ENCODE measurements at places on chromosomes 1 and 21.
A peak's percentile ranks its signal among the peaks of the same experiment; 100 is the strongest.

DNA sequence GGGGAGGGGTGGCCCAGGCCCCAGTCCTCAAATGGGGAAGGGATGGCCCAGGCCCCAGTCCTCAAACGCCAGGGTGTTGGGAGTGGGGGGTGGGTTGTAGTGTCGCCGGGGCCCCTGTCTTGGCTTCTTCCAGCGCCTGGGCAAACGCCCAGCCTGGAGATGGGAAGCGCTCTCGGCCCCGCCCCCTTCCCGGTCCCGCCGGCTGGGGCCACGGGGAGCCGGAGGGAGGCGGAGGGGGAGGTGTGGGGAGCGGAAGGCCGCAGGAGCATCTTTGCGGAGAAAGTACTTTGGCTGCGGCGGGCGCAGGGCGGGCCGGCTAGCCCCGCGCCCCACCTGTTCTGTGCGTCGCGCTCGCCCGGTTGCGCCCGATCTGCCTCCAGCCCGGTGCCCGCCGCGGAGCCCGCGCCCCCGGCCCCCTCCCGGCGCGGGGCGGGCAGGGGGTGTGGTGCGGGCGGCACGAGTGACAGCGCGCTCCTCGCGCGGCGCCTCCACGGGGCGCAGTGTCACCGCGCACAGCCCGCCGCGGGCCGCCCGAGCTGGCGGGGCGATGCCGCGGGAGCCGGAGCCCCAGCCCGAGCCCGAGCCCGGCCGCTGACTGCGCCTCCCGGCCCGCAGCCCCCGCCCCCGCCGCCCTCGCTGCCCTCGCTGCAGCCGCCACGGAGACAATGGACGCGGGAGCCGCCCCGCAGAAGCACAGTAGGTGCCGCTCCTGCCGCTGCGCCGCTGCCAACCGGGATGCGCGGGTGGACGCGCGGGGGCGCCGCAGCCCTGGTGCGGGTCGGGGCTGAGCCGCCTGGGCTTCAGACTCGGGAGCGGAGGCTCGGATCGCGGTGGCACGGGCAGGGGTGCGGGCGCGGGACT is 31.1 kb upstream of the PEX10 start:
- no peak overlapping the region for H3K4me3 ChIP-seq
- peaks cover 15% of the 10 kb centered on the region for H3K27me3 ChIP-seq
- no peaks in the 10 kb centered on the region for H3K36me3 ChIP-seq
- H3K4me1 ChIP-seq, result peaks cover 6% of the 10 kb centered on the region

GRCh38 chr1:228339059-228339704 is 67.5 kb downstream of the TRIM11 start:
- no peak for DNase-seq
- H3K36me3 ChIP-seq, result no peaks in the 10 kb centered on the region
- no peaks in the 10 kb centered on the region for H3K27me3 ChIP-seq
- no peak overlapping the region for H3K4me3 ChIP-seq

- no peaks in the 10 kb centered on the region for H3K27me3 ChIP-seq
- no peak for DNase-seq
- no peak overlapping the region for H3K4me3 ChIP-seq
- peaks cover 5% of the 10 kb centered on the region for H3K4me1 ChIP-seq
These were observed 21.1 kb downstream of the KPNA6 start for GRCh38 chr1:32128964-32129363.

DNA sequence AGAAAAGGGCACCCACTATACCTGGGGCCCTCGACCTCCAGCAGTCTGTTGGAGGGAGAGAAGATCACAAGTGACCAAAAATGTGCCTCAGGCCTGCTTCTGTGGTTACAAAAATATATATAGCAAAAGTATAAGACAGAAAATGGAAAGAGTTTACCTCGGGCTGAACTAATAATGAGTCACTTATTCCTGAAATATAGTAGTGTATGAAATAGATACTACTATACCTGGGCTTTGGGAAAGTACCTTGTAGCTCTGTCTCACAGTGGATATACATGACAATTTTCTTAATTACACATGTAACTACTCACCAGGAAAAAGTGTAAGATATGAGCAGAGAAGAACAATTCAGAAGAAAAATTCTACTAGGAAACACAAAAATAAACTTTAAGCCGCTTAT is 7.3 kb upstream of the APCS start:
- no peak overlapping the region for H3K4me3 ChIP-seq
- H3K27ac ChIP-seq, result no peak overlapping the region
- H3K4me1 ChIP-seq, result no peaks in the 10 kb centered on the region

DNA sequence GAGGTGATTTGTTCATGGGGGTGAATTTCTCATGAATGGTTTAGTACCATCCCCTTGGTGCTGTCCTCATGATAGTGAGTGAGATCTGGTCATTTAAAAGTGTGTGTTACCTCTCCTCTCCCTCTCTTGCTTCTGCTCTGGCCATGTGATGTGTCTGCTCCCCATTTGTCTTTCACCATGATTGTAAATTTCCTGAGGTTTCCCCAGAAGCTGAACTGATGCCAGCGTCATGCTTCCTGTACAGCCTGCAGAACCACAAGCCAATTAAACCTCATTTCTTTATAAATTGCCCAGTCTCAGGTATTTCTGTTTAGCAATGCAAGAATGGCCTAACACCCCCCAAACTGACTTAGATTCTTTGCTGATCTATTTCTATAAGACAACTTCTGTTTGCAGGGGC is 249.4 kb upstream of the B3GALT2 start:
- no peaks in the 10 kb centered on the region for H3K36me3 ChIP-seq
- H3K27me3 ChIP-seq, result no peaks in the 10 kb centered on the region
- no peak overlapping the region for H3K27ac ChIP-seq
- peaks cover 9% of the 10 kb centered on the region for H3K4me1 ChIP-seq

DNA sequence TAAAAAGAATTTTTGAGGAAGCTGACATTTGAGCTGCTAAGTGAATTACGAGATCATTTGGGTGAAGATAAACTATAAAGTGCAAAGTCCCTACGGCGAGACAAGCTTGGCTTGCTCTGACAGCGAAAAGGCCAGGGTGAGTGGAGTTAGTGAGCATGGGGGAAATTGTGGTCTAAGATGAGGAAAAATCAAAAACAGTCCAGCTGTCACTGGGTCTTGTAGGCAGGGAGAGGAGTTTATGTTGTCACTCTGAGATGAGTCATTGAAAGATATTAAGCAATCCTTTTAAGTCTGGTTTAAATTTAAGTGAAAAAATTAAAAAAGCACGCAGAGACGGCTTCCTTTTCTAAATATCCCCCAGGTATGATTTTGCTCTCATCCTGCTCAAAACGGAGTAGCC is 601.9 kb downstream of the MRPL39 start:
- no peak for DNase-seq
- H3K27ac ChIP-seq, result no peak overlapping the region
- no peaks in the 10 kb centered on the region for H3K27me3 ChIP-seq
- no peaks in the 10 kb centered on the region for H3K36me3 ChIP-seq

DNA sequence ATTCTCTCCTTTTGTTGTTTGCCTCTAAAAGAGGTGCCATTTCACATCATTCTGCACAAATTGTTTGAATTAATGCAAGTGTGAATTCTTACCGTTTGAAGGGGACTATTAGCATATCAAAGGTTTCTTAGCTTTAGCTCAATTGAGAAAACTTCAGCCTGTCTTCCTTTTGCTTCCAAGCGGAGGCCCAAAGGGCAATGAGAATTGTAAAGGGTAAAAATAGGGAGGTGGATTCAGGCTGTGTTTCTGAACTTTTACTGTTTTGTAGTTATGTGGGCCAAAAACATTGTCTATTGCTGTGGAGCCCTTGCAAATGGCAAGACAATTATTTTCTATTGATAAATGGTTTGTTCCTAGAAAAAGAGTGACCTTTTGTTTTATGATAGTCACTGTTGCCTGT is 3.6 kb downstream of the ADGRL2 start:
- no peaks in the 10 kb centered on the region for H3K4me1 ChIP-seq
- H3K36me3 ChIP-seq, result no peaks in the 10 kb centered on the region
- H3K4me3 ChIP-seq, result no peak overlapping the region
- peaks cover 8% of the 10 kb centered on the region for H3K27me3 ChIP-seq
- DNase-seq, result no peak

- H3K4me1 ChIP-seq, result peaks cover 51% of the 10 kb centered on the region
- DNase-seq, result no peak
- no peaks in the 10 kb centered on the region for H3K36me3 ChIP-seq
- H3K4me3 ChIP-seq, result no peak overlapping the region
These were observed 32.4 kb downstream of the MAPKAPK2 start for GRCh38 chr1:206716870-206717673.

- no peaks in the 10 kb centered on the region for H3K27me3 ChIP-seq
- H3K4me3 ChIP-seq, result no peak overlapping the region
- H3K4me1 ChIP-seq, result peaks cover 5% of the 10 kb centered on the region
- H3K27ac ChIP-seq, result no peak overlapping the region
- DNase-seq, result no peak
These were observed 5.9 kb downstream of the CEP85 start for GRCh38 chr1:26239936-26240335.

DNA sequence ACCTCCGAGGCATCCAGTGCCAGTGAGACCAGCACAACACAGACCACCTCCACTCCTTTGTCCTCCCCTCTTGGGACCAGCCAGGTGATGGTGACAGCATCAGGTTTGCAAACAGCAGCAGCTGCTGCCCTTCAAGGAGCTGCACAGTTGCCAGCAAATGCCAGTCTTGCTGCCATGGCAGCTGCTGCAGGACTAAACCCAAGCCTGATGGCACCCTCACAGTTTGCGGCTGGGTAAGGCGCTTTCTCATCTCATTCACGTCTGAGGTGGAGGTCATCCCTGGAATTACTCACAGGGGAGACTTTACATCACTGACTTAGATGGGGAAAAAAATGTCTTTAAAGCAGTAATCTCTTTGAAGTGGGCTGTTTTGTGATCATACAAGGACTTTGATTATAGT is 106.3 kb downstream of the CD247 start:
- H3K4me1 ChIP-seq, result no peaks in the 10 kb centered on the region
- no peaks in the 10 kb centered on the region for H3K27me3 ChIP-seq
- no peak overlapping the region for H3K4me3 ChIP-seq
- H3K36me3 ChIP-seq, result peaks cover 17% of the 10 kb centered on the region

- no peaks in the 10 kb centered on the region for H3K4me1 ChIP-seq
- no peaks in the 10 kb centered on the region for H3K27me3 ChIP-seq
- no peak overlapping the region for H3K27ac ChIP-seq
- DNase-seq, result no peak
- H3K36me3 ChIP-seq, result no peaks in the 10 kb centered on the region
These were observed 6.9 kb upstream of the CGN start for GRCh38 chr1:151504252-151504651.

DNA sequence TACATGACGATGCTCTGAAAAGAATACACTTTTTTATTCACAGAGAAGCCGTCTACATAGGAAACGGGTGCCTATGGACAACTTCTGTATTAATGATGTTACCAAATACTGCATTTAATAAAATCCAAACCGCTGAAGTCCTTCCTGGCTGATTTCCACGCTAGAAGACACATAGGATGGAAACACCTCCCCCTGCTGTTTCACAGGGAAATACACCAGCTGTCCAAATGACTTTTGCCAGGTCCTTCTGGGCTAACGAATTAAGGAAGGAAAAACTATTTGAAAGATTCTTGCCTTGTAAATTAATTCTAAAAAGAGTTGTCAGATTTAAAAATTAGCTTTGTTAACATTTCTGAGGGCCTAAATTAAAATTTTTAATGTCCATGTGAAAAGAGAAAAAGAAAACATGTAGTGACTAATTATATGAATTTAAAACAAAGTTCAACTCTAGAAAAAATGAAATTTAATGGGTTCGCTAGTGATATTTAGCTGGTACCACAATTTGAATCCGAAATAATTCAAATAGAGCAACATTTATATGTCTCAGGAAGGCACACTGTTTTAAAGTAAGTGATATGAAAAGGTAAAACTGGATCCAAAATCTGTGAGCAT is 146.0 kb downstream of the RERE start:
- no peak for DNase-seq
- no peaks in the 10 kb centered on the region for H3K4me1 ChIP-seq
- H3K36me3 ChIP-seq, result no peaks in the 10 kb centered on the region
- no peaks in the 10 kb centered on the region for H3K27me3 ChIP-seq

- no peak overlapping the region for H3K27ac ChIP-seq
- no peak for DNase-seq
- no peaks in the 10 kb centered on the region for H3K4me1 ChIP-seq
- H3K27me3 ChIP-seq, result no peaks in the 10 kb centered on the region
These were observed 247.6 kb downstream of the SETD4 start for GRCh38 chr21:35812679-35813078.

GRCh38 chr1:169768161-169768560 is 26.5 kb downstream of the METTL18 start:
- H3K4me1 ChIP-seq, result no peaks in the 10 kb centered on the region
- no peak for DNase-seq
- no peak overlapping the region for H3K27ac ChIP-seq
- H3K4me3 ChIP-seq, result no peak overlapping the region
- no peaks in the 10 kb centered on the region for H3K36me3 ChIP-seq

DNA sequence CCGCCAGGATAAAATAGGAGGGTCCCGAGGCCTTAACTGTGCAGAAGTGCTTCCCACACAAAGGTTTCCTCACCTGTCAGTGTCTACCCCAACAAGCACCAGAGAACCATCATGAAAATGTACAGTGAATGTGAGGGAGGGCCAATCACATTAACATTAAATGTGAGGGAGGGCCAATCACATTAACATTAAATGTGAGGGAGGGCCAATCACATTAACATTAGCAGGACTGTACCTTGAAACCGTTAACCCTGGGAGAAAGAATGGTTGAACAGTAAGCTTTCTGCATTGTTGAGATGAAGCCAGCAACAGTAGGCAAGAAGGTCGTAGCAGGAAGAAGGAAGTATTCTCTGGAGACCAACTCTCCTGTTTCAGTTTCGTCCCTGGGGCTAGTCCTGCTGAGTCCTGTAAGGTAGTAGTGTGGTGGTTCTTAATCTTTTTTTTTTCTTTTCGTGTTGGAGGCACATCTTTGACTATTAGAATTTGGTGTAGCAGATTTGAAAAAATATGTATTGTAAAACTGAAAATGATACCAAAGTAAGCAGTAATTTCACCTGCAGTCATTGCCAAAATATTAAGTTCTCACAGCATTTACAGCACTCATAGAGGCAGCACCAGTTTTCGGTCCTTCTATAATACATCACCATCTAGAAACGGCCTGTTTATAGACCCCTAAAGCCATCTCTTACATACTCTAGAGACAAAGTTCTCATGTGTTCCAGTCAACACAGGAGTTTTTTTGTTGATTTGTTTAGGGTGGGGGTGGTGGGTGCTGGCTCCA is 98.6 kb upstream of the PPP2R5A start:
- H3K4me1 ChIP-seq, result peaks cover 5% of the 10 kb centered on the region
- no peaks in the 10 kb centered on the region for H3K27me3 ChIP-seq
- peak overlapping the region; percentile 12 for H3K4me3 ChIP-seq
- no peaks in the 10 kb centered on the region for H3K36me3 ChIP-seq
- no peak for DNase-seq
- H3K27ac ChIP-seq, result no peak overlapping the region

DNA sequence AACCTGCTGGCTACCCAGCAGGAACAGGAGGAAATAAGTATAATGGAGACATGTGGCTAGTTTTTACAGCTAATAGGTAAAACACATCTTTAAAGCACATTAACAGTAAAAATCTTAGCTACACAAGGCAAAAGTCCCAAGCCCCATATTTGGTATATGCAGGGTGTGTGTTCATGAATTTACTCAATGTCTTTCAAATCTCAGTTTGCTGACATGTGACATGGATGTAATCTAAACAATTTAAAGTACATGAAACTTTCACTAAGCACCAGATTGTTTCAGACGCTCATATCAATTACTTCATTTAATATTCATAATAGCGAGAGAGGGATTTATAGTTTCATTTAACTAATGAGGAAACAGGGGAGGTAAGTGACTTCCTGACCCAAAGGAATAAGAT is 3.9 kb downstream of the TACSTD2 start:
- H3K27me3 ChIP-seq, result peaks cover 18% of the 10 kb centered on the region
- peaks cover 10% of the 10 kb centered on the region for H3K4me1 ChIP-seq
- no peak overlapping the region for H3K4me3 ChIP-seq

Measured in effector memory CD4-positive, alpha-beta T cell (primary cell).